ENCODE measurements at places on chromosomes 4 and X.
A peak's percentile ranks its signal among the peaks of the same experiment; 100 is the strongest.

DNA sequence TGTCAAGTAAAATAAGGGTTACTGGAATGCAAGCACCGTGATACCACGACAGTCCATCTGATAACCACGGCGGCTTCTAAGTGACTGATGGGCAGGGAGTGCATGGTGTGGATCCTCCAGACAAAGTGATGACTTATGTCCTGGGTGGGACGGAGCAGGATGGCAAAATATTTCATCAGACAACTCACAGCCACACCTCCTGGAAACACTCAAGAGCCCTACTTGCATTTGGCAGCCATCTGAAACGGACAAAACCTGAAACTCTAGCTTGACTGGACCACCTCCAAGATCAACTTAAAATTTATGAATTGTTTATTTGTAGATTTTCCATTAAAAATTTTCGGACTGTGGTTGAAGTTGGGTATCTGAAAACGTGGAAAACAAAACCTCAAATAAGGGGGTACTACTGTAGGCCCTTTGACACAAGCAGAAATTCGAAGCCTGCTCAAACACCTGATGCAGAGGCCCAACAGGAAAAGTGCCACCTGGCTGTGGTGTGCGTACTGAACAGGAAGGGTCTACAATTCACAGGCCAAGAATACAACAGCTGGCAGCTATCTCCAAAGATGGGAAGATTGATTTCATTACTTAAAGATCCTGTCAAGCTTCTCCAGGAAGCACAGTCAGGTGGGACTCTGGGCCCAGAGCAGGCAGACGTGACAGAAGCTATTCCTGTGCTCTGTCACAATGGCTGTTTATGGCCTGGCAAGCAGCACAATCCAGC is 26.0 kb downstream of the LRIT3 start:
- no peak for DNase-seq

GRCh38 chr4:73303711-73304110 is 45.1 kb upstream of the ANKRD17 start:
- no peak for DNase-seq

DNA sequence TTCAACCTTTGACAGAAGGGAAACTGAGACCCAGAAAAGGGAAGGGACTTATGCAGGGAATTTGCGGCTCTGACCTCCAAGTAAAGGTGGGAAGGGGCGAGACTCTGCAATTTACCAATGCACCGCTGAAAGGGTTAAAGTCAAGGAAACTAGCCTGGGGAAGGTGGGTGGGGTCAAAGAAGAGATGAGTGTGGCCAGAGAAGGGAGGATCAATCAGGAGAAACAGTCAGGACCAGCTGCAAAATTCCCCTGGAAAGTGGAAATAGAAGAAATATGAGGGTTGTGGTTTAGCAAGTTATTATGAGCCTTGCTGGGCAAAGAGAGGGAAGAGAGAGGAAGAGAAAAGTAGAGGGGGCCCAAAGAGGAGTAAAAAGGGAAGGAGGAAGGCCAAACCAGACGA is 30.5 kb downstream of the STARD8 start:
- DNase-seq = no peak

- DNase-seq = no peak
Observed at GRCh38 chrX:9663216-9663615, 102.4 kb downstream of the GPR143 start.

GRCh38 chr4:8276358-8277240 is 7.0 kb downstream of the HTRA3 start:
- no peak for DNase-seq

- no peak for DNase-seq
Observed at GRCh38 chr4:146847345-146847744, 98.3 kb downstream of the TTC29 start.

DNA sequence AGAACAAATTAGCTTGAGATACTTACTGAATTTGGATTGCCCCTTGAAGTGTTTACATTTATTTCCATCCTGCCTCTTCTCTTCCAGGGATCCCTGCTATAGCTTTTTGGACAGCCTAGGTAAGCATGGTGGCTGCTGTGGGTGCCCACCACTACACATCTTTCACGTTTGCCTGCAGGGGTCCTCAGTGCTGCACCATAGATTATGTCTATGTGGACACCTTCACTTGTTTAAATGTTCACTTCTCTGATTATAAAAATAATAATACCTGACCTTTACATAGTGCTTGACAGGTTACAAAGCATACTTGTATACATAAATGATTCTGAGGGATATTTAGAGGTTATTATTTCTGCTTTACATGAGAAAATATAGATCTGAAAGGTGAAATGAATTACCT is 67.9 kb upstream of the SLC4A4 start:
- DNase-seq = no peak

DNA sequence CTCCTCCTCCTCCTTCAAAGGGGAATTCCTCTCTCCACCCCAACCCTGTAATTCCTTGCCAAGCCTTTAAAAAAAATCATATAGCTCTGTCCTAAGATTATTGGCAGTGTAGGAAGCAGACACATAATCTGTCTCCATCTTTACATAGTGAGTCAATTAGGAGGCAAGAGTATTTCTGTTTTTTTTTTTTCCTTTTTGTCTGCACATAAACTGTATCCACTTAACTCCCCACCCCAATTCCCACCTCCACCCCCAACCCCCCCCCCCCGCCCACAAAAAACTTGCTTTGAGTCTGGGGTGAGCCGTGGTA is 182.5 kb downstream of the RASL11B start:
- no peak for DNase-seq

GRCh38 chr4:70979445-70980008 is 13.9 kb upstream of the DCK start:
- no peak for DNase-seq

GRCh38 chr4:123596805-123597204 is 200.2 kb downstream of the SPRY1 start:
- no peak for DNase-seq

- no peak for DNase-seq
Observed at GRCh38 chr4:75542824-75543223, 13.0 kb upstream of the ODAPH start.

GRCh38 chr4:165331359-165331758 is 3.9 kb downstream of the MSMO1 start:
- DNase-seq = no peak

DNA sequence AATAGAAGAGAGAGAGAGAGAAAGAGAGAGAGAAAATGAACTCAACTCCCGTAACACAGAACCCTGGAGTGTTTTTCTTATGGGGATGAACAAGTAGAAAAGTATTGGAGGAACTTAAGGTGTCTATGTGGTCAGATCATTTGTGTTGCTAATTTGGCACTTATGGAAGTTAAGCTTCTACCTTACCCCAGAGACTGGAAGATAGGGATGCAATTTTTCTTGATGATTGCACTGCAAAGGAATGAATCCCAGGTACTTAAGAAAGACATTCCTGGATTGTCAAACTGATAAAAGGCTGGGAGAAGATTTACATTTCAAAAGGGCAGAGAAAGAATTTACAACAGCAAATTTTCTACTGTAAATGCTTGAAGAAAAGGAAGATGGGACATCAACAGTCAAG is 57.2 kb downstream of the MAP9 start:
- DNase-seq = no peak

GRCh38 chr4:18057821-18058533 is 36.4 kb upstream of the LCORL start:
- no peak for DNase-seq

GRCh38 chrX:113947548-113947947 is 636.3 kb upstream of the HTR2C start:
- no peak for DNase-seq

DNA sequence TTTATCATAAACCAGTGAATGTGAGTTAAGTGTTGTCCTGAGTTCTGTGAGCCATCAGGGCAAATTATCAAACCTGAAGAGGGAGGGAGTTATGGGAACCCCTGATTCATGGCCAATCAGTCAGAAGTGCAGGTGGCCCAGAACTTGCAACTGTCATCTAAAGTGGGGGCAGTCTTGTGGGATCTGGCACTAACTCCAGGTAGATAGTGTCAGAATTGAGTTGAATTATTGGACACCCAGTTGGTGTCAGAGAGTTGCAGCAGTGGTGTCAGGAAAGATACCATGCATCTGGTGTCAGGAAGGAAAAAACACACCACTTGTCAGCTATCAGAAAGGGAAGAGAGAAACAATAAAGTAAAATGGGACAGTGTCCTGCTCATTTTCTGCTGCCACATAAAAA is 8.4 kb downstream of the CORIN start:
- DNase-seq = no peak

GRCh38 chrX:140505421-140506337 is 810 bp upstream of the SOX3 start:
- no peak for DNase-seq

DNA sequence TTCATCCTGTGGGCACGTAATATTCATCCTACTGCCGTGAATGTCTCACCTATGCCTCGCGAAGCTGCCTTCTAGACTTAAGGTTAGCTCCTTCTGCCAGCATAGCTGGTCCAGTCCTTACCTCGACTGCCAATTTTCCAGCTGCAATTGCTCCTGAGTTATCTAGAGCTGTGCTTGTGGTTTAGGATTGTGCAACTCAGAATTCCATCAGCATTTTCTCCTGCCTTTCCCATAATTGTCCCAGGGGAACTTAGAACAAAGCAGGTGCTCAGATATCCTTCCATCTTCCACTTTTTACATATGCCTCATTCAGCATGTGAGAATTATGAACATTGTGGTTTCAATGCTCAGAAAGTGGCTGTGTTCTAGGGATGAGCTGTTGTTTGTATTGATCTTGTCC is 131.4 kb upstream of the ADGRL3 start:
- no peak for DNase-seq

DNA sequence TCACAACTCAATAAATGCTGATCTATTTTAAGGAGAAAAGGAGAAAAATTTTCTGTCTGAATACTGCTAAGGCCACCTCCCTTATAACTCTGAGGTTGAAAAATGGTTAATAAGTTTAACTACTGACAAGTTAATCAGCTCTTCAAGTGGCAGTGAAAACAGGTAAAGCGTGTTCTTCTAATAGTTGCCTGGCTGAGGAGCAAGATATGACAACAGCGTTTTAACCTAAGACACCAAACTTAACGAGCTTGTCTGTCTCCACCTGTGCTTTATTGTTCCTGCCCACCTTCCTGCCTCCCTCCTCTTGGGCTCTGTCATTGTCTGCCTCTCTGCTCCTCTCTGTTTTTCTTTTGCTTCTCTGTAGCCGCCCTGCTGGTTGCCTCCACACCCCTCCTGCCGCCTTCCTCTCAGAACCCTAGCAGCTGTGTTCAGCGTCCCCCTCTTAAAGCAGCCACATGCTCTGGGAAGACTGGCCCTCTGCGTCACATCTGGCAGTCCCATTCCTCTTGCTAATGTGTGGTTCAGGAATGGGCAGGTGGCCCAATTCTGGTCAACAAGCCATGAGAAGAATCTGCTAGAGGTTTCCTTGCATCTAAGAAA is 4.3 kb upstream of the TSPAN5 start:
- no peak for DNase-seq

DNA sequence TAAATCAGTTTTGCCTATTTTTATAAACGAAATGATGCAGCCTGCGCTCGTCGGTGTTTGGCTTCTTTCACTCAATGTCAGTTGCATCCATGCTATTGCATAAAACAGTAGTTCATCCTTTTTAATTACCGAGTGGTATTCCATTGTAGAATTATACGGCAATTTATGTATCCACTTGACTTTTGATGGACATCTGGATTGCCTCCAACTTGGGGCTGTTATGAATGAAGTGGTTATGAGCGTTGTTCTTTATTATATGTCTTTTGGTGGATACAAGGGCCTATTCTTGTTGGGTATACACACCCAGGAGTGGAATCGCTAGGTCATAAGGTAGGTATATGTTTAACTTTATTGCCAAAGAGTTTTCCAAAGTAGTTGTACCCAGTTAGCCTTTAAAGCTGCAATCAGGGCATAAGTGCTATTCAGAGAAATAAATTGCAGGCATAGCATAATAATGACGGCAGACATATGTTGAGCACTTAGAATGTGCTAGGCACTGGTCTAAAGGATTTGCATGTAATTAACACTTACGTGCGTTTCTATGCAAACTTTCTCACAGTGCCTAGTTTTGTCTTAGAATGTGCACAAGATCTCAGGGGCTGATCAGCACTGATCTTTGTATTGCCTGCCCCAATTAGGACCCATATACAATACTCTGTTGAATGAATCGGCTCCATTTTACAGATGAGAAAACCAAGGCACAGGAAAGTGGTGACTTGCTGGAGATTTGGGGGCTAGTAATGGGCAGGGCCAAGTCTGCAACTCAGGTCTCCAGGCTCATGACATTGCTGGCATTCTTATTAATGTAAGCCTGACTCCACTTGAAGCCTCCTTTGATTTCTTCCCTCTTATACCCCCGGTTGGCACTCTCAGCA is 407.0 kb downstream of the BCOR start:
- no peak for DNase-seq

DNA sequence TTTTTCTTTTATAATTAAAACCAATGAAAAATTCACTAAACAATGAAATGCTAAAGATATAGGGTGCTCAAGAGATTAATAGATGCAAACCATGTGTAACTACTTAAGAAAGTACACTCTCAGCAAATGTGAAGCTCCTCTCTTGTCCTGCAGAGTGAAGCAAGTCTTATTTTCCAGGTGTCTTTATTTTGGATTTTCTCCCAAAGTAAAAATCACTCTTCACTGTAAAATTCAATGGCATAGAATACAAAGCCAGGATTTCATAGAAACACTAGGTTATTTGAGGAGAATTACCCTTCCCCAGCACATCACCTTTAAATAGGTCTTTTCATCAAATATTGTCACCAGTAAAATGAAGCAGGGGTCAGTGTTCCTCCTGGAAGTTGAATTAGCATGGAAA is 57.0 kb upstream of the GIMD1 start:
- no peak for DNase-seq

- DNase-seq = no peak
Observed at GRCh38 chr4:11293866-11294265, 134.8 kb downstream of the HS3ST1 start.

- peak; percentile 20 for DNase-seq
Observed at GRCh38 chrX:129823115-129823514, 20.6 kb downstream of the ZDHHC9 start.

- no peak for DNase-seq
Observed at GRCh38 chr4:145539671-145540070, 58.0 kb downstream of the SMAD1 start.

GRCh38 chr4:188400451-188400850 is 261.2 kb downstream of the TRIML1 start:
- DNase-seq = no peak

- no peak for DNase-seq
Observed at GRCh38 chr4:130808492-130808891, 1712.5 kb downstream of the C4orf33 start.

DNA sequence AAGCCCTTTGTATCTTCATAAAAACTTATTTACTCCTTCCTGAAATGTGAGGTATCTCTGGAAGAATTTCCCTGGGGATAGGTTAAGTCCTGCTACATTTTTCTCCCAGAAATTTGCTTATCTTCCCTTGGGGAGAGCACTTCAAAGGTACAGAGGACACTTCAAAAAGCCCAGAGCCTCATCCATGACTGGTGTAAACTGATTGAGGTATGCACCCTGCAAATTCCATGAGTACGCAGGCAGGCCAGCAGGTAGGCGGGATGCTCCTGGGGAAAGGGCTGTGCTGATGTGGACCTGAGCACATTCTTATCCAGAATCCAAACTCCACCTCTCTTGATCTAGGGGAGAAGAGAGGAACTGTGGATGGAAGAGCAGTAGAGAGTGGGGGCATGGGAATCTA is 26.3 kb upstream of the RASGEF1B start:
- no peak for DNase-seq

GRCh38 chrX:48043056-48043455 is 28.4 kb downstream of the ZNF630 start:
- DNase-seq = no peak

GRCh38 chrX:29295987-29296680 is 708.9 kb downstream of the IL1RAPL1 start:
- no peak for DNase-seq

GRCh38 chr4:147134536-147135210 is 189.0 kb upstream of the TTC29 start:
- DNase-seq = no peak
